ENCODE measurements at places on chromosomes 13 and 19.
A peak's percentile ranks its signal among the peaks of the same experiment; 100 is the strongest.

GRCh38 chr19:44687888-44688287 is 11.1 kb upstream of the CEACAM16 start:
- no peak for DNase-seq

- no peak for DNase-seq
These were observed 1.3 kb downstream of the NR1H2 start for GRCh38 chr19:50377517-50377916.

DNA sequence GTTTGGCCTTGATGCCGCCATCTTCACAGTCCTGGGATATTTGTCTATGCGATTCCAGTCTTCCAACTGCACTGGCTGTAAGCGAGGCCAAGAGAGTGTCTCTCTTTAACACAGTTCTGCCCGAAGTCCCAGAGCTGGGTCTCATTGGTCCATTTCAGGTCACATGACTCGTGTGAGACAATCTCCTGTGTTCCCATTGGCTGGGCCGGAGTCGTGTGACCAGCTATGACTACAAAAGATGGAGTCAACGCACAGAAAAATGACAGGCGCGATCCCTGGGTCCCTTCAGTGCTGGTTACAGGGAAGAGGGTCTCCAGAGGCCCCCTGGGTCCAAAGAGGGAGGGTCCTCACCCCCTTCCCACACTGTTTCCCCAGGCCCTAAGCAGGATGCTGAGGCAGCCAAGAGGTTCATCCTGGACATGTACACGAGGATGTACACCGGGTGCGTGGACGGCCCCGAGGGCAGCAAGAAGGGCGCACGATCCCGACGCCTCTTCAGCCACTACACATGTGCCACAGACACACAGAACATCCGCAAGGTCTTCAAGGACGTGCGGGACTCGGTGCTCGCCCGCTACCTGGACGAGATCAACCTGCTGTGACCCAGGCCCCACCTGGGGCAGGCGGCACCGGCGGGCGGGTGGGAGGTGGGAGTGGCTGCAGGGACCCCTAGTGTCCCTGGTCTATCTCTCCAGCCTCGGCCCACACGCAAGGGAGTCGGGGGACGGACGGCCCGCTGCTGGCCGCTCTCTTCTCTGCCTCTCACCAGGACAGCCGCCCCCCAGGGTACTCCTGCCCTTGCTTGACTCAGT is 15.9 kb upstream of the S1PR4 start:
- DNase-seq, result no peak

- DNase-seq, result no peak
These were observed 69.9 kb upstream of the ARHGEF7 start for GRCh38 chr13:111045170-111045569.

GRCh38 chr13:91117351-91117750 is 230.1 kb upstream of the MIR17HG start:
- no peak for DNase-seq

DNA sequence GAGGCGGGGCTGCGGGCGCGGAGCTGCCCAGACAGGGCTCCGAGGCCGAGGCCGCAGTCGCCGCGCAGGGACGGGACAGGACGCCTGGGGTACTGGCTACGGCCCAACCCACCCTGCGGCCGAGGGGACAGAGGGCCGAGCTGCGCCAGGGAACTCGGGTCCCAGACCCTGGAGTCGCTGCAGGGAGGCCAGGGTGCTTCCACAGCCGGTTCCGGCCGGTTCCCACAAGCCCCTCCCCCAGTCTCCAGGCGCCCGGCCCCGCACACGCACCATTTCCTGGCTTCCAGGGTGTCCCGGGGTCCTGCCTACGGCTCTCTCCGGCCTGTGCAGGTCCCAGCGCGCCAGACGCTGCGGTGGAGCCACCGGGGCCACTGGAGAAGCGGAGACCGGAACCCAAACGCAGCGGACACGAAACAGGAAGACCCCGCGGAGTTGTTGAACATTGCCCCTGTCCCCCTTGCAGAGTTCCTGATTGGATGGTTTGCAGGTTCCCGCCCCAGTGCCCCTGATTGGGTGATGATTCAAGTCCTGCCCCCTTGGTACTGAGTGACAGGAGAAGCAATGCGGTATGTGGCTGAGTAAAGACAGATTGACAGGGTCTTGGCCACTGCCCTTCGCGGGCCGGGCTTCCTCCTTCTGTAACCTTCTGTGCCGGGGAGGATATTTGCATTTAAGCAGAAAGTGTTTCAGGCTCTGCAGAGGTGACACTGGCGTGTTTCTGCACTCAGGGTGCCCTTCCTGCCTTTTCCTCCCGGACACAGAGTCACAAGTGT is at the start of gene ZNF564:
Gene ZNF564, minus strand, starts transcription at position 423 of the 773 bp plus-strand sequence. Its CDS starts 150 bp downstream, at position 273.
- peak; percentile 70 for DNase-seq

DNA sequence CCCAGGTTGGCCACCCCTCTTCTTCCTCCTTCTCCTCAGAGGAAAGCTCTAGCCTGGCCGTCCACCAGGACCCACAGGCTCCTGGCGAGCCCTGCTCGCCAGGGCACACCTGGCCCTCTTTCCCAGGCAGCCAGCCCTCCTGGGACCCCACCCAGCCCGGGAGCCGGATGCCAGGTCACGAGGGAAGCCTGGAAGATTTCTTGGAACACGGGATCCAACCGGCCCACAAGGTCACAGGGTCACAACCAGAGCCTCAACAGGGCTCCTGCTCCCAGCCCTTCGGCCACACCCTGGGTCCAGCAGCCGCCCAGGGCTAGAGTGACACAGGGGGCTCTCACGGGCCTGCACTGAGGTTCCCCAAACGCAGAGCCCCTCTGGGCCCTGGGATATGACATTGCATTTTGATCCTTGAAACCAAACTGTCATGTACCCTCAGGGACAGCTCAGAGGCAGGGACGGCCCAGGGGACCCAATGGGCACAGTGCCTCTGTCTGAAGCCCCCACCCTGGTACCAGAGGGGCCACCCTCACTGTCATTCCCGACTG is 5.5 kb downstream of the MKNK2 start:
- DNase-seq, result no peak

GRCh38 chr19:13160557-13160956 is 10.3 kb downstream of the IER2 start:
- no peak for DNase-seq

DNA sequence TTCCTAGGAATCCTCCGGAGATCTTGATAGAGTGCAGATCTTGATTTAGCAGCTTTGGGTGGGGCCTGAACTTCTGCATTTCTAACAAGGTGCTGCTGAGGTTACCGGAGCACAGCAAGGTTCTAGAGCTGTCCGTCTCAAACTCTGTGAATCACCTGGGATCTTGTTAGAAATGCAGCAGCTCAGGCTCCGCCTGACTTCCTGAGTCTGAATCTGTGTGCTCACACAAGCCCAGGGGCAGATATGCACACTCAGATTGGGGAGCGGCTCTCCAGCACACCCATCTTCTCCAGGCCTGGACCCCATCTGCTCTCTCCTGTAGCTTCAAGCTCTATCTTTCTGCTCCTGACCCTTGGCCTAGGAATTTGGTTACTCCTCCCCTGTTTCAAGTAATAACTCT is 3.5 kb upstream of the TEX26 start:
- no peak for DNase-seq

GRCh38 chr19:28351761-28352160 is 861.2 kb downstream of the UQCRFS1 start:
- DNase-seq, result no peak

- no peak for DNase-seq
These were observed 2.3 kb downstream of the GRK1 start for GRCh38 chr13:113669231-113669754.

DNA sequence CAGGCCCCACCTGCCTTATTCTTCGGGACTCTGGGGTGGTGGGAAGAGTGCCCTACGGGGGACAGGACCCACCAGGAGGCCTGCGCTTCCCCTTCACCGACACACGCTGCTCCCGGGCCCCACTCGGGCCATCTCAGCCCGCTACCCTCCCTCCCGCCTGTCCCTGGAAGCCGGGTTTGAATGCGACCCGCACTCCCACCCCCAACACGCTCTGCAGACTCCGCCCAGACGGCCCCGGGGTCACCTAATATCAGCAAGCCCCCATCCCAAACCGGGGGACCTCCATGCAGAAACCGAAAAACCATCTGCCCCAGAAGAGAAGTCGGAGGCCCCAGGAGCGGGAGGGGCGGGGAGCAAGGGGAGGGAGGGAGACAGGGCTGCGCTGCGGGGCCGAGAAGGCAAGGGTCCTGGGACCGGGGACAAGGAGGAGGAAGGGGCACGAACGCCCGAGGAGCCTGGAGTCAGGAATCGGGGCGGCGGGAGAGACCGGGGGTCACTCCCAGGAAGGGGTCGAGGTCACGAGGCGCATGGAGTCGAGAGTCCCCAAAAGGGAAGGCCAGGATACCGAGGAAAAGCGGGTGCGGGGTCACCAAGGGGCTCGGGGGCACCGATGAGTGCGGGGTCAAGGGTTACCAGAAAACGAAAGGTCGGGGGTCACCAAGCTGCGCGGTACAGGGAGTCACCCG is 766 bp downstream of the SBNO2 start:
- no peak for DNase-seq

GRCh38 chr19:28396287-28396831 is 816.6 kb downstream of the UQCRFS1 start:
- no peak for DNase-seq

All from activated CD8-positive, alpha-beta memory T cell treated with anti-CD3 and anti-CD28 coated beads for 1 hour (primary cell).